Left forelimb (tissue), 1 donor: ENCODE measurements at places on chromosomes 7 and 10.

DNA sequence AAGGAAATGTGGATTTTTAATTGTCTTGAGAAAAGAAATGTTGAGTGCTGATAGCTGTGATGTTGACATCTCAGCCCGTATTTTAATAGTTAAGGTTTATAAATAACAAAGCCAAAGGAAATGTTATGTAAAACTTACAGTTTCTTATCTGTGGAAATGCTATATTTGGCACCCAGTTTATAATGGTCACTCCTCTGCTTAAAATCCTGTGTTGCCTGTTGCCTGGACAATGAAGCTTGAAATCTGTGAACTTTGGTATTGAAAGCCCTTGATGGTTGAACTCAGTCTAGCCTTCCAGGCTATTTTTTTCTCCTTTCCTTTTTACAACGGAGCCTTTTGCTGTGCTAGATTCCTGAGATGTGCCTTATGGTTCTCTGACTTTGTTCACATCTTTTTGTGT, 46.5 kb downstream of the MCU start:
- DNase-seq = no peak

DNA sequence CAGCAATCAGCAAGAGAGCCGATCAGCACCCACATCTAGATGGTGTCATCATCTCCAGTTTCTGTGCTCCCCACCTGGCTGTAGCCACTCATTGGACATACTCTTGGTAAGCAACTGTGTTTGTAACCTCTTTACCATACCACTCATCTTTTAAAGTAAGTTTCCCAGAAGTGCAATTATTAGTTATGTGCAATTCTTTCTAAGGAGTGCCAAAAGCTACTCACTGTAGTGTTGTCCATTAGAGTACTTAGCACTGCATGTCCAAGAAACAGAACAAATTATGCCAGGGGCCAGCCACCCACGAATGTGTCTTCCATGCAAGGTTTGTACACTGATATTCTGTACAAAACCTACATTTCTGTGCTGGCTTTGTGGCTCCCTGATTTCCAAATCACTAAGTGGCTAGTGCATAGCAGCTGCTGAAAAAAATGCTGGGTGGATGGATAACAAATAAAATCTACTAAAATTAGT, 131.9 kb downstream of the SRPK2 start:
- no peak for DNase-seq

DNA sequence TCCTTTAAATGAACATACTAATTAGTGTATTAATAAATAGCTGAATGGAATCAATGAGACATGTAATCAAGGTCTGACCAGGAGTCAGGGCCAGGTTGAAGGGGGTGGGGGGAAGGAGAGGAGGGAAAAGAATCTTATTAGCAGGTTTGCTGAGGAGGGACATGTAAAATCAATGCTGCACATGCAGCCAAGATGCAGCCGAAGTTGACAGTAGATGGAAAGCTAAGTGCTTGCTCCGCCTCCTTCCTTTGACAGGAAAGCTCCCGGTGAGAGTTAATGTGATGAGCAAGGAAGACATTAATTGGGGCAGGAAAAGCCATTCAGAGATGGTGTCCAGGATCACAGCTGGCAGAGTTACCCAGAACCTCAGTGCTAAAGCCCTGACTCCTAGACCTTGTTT, 24.4 kb downstream of the PLXNA4 start:
- no peak for DNase-seq

- no peak for DNase-seq
These were observed 638 bp downstream of the BRAT1 start for GRCh38 chr7:2554661-2555111.

DNA sequence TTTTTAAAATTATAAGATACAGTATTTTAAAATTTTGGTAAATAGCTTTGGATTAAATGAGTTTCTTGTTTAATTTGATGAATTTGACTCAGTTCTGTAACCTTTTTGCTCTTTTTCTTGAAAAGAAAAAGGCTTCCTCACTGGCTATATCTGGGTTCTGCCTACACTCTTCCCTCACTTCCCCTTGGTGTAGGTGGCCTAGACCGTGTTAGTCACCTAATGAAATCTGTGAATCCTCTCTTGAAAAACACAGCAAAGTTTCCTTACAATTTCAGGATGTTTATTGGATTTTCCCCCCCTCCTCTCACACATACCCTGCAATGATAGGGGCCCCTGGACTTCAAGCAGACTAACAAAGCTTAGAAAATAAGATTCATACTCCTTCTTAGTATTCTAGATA, 231.6 kb downstream of the ADK start:
- no peak for DNase-seq

GRCh38 chr10:69328380-69328735, 50.1 kb downstream of the HK1 start:
- DNase-seq = no peak

- DNase-seq = no peak
These were observed 264.3 kb downstream of the RPS24 start for GRCh38 chr10:78297997-78298396.

- DNase-seq = peak; percentile 52
These were observed 13.9 kb downstream of the MYO1G start for GRCh38 chr7:44964831-44965440.

DNA sequence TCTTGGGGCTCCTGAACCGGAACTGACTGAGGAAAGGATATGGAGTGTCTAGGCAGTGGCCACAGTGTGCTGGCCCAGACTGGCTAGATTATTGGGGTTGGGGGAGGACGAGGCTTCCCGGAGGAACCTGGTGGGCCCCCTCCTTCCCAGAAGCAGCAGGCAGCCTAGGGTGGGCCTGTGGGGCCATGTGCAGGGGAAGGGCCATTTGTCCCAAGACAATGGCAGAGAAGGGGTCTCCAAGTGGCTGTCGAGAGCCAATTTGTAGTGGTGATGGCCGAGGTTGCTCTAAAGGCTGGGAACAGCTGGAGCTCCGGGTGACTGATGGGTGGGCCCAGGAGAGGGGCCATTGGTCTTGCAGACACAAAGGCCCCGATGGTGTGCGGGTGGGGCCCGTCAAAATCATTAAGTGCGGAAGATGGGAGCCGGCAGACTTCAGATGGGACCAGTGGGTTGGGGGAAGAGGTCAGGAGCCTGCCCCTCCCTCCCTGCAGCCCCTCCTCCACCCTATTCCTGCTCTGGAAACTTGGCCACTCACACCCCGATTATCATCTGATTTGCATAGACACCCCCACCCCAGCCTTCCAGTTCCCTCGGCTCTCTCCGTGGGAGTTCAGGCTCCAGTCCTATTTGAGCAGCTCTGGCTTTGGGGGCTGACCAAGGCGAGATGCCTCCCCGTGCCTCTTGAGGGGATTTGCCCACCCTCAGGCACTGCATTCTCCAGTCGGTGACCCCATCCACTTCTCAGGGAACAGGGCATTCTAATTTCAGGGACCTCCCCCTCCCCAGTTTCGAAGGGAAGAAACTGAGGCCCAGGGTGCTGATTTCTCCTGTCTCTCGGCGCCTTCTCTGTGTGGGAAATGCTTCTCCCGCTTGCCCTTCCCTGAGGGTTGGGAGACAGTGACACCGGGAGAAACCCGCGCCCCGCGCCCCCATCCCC, 36.0 kb upstream of the PAX2 start:
- no peak for DNase-seq

GRCh38 chr10:116850058-116850611, 836 bp downstream of the ENO4 start:
- no peak for DNase-seq

DNA sequence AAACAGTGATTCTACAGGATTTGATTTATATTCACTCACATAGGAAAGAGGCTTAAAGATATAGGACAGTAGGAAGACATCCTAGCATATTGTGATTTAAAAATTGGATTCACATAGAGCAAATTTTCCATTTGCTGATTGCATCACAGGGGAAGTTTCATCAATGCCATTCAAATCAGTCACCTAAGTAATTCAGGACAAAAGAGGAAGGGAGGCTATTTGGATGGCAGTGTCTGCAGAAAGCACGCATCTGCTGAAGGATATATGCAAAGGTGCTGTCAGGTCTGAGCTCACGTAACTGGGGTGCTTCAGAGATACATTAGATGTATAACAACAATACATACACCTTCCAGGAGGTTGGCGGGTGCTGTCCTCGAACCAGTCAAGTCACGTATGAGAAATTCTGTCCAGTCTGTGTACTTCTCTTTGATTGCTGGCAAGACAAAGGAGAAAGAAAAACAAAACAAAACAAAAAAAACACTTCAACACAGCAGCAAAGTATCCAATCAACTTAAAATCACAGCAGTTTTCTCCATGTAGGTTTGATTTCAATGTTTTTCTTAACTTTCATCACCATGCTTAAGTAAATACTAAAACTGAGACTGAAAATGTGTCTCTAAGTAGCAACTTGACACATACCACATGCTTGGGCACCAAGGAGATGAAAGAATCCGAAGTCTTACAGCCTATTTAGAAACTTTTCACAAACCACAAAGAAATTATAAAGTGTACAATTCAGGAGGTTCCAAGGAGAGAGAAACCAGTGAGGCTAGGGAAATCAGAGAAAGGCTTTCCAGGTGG, 125.1 kb downstream of the SFMBT2 start:
- no peak for DNase-seq

DNA sequence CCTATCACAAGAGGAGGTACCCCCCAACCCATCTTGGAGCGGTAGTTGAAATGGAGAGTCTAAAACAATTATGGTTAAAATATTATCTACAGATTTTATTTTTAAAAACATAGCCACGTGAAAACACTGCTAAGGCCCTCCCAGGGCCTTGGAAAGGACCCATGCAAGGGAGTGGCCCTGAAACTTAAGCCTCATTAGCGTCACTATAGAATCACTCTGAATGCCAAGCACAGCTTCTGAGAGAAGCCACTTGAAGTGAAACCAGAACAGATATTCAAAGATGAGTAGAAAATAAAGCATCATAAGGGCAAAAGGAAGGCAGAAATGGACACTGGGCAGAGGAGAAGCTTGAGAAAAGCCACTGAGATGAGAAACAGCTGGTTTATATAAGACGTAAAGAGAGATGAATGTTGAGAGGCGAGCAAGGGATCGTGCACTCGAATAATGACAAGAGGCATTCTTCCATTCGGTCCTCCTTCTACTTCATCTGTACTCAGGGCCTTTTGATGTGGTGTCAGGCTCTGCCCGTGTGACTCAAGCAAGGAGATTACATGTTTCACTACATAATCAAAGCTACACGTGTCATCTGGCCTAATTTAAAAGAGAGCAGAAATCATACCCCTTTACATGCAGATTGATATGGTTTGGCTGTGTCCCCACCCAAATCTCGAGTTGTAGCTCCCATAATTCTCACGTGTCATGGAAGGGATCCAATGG, 33.4 kb upstream of the SLC39A12 start:
- no peak for DNase-seq

DNA sequence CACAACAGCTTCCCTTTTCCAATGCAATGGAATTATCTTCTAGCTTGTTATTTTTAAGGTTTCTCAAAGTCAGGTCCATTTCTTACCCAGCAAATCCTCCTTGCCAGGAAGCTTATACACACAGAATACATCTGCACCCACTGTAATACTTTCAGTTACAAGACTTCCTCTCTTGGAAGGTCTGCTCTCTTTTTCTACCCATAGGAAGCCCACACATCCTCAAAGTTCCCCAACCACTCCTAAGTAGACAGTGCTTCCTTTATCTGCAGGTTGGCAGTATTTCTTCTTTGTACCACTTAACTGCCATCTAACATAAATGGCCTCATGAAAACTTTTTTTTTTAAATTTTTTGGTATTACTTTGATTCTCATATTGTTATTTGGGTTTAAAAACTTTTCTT, 155.6 kb downstream of the TAX1BP1 start:
- DNase-seq = no peak

DNA sequence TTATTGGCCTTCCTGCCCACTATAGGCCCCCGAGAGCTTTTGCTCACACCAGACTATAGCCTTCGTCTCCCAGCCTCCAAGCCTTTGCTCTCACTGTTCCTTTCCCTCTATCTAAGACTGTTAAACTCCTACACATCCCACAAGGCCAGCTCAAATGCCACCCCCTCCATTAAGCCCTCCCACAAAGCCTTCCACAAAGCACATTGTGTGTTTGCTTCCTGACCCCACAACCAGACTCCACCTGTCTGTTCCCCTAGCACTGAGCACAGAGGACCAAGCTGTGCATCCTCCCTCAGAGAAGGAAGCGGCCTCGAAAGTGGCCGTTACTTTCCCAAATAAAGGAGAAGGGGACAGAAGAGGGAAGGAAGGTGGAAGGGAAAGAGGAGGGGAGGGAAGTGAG, 1.3 kb downstream of the LOXL4 start:
- no peak for DNase-seq

DNA sequence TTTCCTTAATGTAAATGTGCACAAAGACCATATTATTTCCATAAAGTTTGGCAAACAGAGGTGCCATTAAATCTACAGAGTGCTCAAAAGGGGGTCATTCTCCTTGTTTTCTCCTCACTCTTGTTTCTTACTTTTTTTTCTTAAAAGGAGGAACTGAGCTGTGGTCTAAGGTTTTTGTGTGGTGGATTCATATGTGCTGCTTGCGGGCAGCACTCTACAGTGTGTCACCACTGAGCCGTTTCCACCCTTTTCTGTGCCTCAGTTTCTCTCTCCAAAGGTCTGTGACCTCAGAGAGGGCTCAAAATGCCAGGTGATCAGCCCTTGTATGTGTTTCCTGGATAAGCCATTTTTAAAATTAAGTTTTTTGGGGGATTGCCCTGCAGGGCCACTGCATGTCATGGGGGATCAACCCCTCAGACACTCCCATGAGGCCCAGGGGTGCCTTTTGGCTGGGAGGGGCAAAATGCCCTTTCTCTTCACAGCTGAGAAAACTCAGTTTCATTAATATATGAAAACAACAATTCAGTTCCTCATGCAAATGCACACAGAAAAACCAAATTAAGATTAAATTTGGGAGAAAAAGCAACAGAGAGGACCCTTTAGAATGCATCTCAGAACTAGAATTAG, 56.9 kb upstream of the VOPP1 start:
- DNase-seq = no peak

DNA sequence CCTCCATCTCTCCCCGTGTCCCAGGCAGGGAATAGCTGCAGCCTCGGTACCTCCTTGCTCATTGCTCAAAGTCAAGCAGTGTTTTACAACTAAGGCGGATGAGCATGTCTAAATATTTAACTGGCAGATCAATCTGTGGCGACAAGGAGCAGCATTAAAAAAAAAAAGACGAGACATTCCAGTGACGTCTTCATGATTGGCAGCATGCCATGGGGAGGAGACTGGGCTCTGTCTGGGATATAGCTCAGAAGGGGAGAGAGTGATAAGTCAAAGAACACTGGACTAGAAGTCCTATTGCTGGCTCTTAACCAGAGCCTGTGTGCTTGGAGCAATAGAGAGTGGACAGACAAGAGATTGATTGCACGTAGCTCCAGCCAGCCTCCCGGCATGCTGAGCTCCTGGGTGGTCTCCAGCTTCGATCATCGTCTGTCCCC, 287.5 kb upstream of the PODXL start:
- DNase-seq = no peak

- no peak for DNase-seq
These were observed 126.9 kb upstream of the TBX20 start for GRCh38 chr7:35380739-35381224.
